ENCODE measurements at places on chromosomes 7 and 10.
A peak's percentile ranks its signal among the peaks of the same experiment; 100 is the strongest.

DNA sequence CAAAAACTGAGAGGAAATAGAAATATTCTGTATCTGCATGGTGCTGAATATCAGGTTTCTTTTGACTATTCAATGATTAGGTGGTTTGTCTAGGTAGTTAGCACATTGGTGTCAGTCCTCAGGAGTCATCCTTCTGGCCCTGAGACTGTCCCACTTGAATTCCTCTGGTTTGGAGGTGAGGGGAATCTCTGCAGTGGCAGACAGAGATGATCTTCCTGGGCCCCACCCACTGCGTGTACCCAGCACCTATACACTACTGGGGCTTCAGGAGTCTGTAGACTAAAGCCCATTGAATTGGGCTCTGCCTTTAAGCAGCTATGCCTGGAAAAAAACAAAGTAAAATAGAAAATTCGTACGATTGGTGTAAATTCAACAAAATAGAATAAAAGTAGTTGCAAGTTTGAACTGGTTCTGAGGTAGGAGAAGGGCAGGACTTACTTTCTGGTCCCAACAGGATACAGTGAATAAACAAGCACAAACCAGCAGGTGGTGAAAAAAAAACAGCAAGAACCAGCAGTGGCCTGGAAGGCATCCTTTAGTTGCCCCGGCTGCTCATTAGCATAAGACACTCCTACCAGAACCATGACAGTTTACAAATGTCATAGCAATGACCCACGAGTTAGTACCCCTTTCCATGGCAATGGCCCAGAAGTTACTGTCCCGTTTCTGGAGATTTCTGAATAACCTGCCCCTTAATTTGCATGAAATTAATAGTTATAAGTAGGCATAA is 1.7 kb downstream of the LIPM start:
- DNase-seq, result no peak

DNA sequence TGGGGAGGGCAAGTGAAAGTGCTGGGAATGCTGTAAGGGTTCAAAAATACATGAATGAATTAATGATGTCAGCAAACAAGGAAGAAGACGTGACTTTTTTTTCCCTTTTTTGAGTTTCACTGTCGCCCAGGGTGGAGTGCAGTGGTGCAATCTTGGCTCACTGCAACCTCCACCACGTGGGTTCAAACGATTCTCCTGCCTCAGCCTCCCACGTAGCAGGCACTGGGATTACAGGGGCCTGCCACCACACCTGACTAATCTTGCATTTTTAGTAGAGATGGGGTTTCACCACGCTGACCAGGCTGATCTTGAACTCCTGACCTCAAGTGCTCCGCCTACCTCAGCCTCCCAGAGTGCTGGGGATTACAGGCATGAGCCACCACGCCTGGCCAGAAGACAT is 30.0 kb downstream of the DENND10 start:
- peak; percentile 69 for DNase-seq

DNA sequence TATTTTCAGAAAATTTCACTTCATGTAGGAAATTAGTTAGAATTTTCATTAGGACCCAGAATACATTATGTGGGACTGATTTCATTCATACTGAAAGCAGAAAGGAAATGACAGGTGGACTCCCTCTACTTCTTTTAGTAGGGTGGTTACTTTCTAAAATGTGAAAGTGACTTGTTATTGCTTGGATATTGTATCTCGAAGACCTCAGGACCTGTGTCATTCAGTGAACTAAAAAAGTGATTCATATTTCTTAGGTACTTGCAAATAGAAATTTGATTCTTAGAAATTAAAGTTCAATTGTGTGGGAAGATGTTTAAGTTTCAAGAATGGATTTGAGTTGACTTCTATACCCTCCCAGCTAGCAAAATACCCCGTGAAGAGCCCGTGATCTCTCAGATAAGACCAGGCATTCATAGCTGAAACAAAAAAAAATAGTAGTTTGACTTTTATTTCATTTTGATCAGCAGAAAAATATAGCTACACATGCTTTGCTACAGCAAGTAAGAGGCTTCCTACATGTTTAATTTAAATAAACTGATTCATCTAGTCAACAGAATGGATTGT is 1037.1 kb downstream of the GATA3 start:
- DNase-seq, result peak; percentile 61

GRCh38 chr10:126013489-126014281 is 117.3 kb downstream of the FANK1 start:
- peak; percentile 49 for DNase-seq

GRCh38 chr7:121003986-121004685 is 15.6 kb downstream of the CPED1 start:
- no peak for DNase-seq

GRCh38 chr7:460374-461116 is 59.1 kb downstream of the PDGFA start:
- DNase-seq, result no peak

DNA sequence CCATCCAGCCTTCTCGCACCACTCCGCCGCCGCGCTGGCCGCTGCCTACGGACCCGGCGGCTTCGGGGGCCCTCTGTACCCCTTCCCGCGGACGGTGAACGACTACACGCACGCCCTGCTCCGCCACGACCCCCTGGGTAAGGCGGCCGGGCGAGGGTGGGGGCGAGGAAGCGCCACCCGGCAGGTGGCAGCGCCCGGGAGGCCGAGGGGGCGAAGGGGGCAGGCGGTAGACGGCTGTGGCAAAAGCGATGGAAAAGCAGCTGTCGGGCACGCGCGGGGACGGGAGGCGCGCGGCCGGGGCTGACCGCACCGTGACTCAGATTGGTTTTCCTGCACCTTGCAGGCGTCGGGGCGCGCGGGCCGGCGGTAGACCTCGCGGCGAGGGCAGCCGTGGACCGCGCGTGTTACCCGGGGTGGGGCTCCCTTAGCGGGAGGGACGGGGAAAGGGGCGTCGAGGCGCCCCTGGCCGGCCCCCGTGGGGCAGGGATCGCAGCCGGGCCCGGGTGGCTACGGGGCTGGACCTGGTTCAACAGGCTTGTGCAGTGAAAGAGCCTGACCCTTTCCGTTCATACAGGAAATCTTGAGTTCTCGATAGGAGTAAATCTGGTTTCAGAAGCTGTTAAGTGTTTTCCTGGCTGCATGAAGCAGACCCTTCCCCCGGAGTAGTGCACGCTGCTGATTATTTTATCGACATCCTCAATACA is 608 bp downstream of the HHEX start:
- DNase-seq, result peak; percentile 61
